ENCODE measurements at places on chromosomes 6 and 20. TPM values are rescaled to one million over a fixed set of nuclear protein-coding genes. Genes with fewer than 3 reads are reported as not detected.

DNA sequence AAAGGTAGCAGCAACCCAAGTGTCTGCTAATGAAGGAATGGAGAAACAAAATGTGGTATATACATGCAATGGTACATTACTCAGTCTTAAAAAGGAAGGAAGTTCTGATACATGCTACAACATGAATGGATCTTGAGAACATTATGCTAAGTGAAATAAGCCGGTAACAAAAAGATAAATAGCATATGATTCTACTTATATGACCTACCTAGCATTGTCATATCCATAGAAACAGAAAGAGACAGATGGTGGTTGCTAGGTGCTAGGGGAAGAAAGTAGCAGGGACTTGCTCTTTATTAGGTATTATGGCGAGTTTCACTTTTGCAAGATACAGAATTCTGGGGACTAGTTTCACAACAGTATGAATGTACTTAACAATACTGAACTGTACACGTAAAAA, 46.6 kb downstream of the UBR2 start:
- DNase-seq: no peak
- no peaks in the 10 kb centered on the region for H3K27me3 ChIP-seq
- peaks cover 15% of the 10 kb centered on the region for H3K4me1 ChIP-seq
- no peak overlapping the region for H3K27ac ChIP-seq

- peaks cover 29% of the 10 kb centered on the region for H3K4me1 ChIP-seq
- peak overlapping the region; percentile 7 for H3K27ac ChIP-seq
- peaks cover 1% of the 10 kb centered on the region for H3K27me3 ChIP-seq
- H3K4me3 ChIP-seq: peak overlapping the region; percentile 23
- peak; percentile 31 for DNase-seq
Measured at GRCh38 chr6:159931112-159931511, 37.8 kb upstream of the IGF2R start.

GRCh38 chr20:41167118-41167470, 29.8 kb downstream of the PLCG1 start:
- no peak overlapping the region for H3K4me3 ChIP-seq
- H3K27ac ChIP-seq: peak overlapping the region; percentile 38
- DNase-seq: no peak
- peaks cover 95% of the 10 kb centered on the region for H3K36me3 ChIP-seq
- H3K27me3 ChIP-seq: no peaks in the 10 kb centered on the region

The IRF4 gene
- 171 TPM for total RNA-seq

The FNDC1 gene
- total RNA-seq: not detected

DNA sequence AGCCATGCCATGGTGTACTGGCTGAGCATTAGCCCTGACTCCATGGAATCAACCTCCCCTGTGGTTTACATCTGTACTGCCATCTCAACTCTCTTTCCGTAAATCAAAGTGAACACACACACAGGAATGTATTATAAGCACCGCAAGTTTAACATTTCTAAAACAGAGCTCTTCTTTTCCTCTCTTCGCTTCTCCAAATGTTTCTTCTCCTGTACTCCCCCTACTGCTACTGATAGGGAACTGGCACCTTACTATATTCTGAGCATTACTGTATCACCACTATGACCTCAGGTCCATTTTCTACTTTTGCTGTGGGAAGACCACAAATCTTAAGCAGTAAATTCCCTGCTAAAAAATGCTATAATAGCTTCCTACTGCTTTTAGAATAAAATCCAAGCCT, 101.2 kb downstream of the NUS1 start:
- no peaks in the 10 kb centered on the region for H3K36me3 ChIP-seq
- DNase-seq: no peak
- H3K4me1 ChIP-seq: no peaks in the 10 kb centered on the region
- H3K27ac ChIP-seq: no peak overlapping the region
- peaks cover 4% of the 10 kb centered on the region for H3K27me3 ChIP-seq
- H3K4me3 ChIP-seq: no peak overlapping the region
